Peyer's patch (tissue), 4 donors: ENCODE measurements at places on chromosomes 7 and 10. TPM values are rescaled to one million over a fixed set of nuclear protein-coding genes. Genes with fewer than 3 reads are reported as not detected.

DNA sequence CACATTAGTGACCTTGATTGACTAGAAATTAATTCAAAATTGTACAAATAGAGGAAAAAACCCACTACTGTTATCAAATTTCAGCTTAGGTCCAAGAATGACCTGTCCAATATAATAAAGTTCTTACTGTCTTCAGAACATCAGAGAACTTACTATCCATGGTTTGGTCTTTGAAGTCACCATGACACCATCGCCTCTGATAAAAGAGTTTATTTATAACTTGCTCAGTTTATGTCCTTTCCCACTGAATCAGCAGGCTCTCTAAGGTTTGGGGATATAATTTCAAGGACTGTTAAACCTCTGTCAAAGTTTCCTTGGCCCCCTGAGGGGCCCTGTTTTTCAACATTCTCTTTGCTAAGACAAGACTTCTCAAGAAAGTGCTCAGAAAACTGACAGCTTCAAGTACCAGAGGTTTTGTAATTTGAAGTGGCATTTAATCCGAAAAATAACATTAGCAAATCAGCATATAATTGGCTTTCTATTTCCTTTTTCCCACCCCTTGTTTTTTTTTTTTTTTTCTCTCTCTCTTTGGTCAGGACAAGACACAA, 191.7 kb upstream of the FERD3L start:
- no peak for DNase-seq

GRCh38 chr10:130108934-130109604, 1.6 kb downstream of the C10orf143 start:
- no peak for DNase-seq

- no peak for DNase-seq
These were observed 851.3 kb upstream of the POM121L12 start for GRCh38 chr7:52184006-52184703.

GRCh38 chr7:69228212-69228811, 370.0 kb upstream of the AUTS2 start:
- no peak for DNase-seq

DNA sequence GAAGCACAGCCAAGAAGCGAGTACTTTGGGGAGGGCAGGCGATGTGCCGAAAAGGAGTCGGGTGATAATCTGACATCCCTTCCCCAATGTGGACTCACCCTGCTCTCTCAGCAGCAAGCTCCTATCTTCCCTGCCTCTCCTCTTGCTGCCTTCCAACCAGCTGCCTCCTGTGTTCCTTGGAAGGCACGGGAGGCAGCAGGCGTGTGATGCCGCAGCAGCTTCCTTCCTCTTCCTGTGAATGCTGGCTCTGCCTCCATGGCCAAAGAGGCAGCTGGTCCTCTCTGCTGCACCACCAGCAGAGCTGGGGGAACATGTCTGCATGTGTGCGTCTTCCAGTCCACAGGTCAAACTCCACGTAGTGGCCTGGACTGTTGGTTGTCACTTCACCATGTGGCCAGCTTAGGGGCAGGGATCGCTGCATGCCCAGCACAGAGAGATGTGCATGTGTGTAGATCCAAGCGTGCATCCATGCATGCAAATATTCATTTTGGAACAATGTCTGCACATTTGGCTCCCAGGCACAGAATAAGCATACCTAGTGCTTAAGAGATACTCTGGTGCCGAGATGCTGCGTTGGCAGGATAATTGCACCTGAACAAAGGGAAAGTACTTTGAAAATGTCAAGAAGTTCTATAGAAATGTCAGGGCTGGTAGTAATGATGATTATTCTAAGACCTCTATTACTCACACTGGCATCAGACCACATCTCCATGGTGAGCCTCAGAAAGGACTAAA, 499.8 kb downstream of the PLXNA4 start:
- no peak for DNase-seq

GRCh38 chr7:39621261-39621660, 2.1 kb upstream of the RALA start:
- no peak for DNase-seq

DNA sequence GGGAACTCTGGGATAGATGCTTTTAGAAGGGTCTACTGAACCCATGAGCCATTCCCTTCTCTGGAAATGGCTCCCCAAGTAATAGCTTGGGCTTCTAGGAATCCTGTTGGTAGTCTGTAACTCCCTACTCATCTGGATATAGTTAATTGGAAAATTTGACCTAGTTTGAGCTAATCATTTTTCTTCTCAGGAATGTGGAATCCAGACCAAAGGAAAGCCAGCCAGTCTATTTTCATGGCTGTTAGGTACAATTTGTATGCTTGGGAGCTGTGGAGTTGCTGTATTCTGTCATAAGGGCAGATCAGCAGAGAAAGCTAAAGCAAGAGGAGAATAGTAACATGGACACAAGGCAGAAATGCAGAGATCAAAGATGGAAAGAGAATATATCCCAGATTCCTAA, 71.6 kb upstream of the C1GALT1 start:
- DNase-seq: no peak

- DNase-seq: no peak
These were observed 149.8 kb downstream of the DOCK4 start for GRCh38 chr7:112056409-112056808.

DNA sequence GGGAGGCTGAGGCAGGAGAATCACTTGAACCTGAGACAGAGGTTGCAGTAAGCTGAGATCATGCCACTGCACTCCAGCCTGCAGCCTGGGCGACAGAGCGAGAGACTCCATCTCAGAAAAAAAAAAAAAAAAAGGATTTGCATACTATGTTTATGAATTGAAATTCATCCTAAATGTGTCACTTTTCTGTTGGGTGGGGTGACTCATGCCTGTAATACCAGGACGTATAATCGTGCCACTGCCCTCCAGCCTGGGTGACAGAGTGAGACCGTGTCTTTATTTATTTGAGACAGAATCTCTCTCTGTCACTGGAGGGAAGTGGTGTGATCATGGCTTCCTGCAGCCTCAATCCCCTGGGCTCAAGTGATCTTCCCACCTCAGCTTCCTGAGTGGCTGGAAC, 5.8 kb downstream of the ZNF212 start:
- no peak for DNase-seq

Gene HHEX
- 4.5 TPM for total RNA-seq

Gene CCAR1
- total RNA-seq: 63.7 TPM

Gene RNF133
- 3.3 TPM for total RNA-seq

Gene PTPRE
- 31.8 TPM for total RNA-seq

Gene WASHC2C
- 46.1 TPM for total RNA-seq

Gene CPED1
- 6.9 TPM for total RNA-seq
